ENCODE measurements at places on chromosomes 1 and 21.

DNA sequence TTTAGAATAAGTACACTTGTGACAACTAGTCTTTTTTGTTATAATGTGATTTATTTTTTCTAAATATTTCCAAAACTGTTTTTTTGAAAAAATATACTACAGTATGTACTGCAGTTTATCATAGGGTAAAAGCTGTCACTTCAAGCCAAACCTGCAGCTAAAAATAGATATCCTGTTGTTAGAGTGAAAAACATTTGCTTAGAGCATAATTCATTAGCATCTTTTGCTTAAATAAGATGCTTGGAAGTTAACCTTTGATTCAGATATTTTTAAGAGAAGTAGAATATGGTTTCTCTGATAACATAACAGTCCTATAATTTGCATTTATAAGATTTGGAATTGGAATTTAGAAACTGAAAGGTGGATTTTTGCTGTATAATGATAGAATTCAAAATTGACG lies 21.5 kb downstream of the PRKACB start:
- no peak for DNase-seq

DNA sequence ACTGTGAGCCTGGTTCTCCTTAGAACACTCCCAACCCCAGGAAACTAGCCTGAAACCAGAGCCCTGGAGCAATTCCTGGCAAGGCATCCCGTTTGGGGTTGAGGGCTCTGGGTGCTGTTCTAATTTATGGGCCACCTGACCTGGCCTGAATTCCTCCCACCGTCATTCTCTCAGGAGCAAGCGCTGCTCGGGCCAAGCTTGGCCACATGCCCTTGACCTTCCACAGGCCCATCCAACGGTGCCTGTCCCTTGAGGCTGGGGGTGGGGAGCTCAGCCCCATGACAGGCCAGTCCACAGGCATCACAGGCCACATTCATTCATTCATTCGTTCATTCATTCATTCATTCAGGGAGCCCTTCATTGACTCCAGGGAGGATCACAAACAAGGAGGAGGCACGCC lies 5.3 kb downstream of the PADI2 start:
- DNase-seq, result no peak

DNA sequence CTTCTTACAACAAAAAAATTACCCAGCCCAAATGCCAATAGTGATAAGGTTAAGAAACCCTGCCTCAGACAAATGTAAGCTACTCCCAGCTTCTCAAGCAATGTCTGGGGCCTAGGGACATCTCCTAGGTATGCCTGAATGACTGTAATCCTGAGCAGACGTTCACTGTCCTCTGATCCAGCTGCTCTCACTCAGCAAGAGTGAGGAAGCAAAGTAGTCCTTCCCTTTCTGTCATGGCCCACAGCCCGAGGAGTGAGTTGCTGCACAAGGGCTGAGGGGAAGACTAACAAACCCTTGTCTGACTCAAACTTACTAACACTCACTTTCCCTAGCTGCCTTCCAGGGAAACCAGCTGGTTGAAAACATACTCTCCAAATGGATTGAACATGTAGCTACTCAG lies 124.9 kb upstream of the TNFSF4 start:
- no peak for DNase-seq

DNA sequence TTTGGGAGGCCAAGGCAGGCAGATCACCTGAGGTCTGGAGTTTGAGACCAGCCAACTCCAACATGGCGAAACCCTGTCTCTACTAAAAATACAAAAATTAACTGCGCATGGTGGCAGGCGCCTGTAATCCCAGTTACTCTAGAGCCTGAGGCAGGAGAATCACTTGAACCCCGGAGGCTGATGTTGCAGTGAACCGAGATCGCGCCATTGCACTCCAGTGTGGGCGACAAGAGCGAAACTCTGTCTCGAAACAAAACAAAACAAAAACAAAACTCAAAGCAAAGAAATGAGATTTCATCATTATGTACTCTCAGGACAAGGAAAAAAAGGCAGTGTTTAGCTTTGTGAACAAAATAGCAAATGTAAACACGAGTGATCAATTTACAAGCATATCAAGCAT lies 61.0 kb downstream of the LAMC2 start:
- no peak for DNase-seq

DNA sequence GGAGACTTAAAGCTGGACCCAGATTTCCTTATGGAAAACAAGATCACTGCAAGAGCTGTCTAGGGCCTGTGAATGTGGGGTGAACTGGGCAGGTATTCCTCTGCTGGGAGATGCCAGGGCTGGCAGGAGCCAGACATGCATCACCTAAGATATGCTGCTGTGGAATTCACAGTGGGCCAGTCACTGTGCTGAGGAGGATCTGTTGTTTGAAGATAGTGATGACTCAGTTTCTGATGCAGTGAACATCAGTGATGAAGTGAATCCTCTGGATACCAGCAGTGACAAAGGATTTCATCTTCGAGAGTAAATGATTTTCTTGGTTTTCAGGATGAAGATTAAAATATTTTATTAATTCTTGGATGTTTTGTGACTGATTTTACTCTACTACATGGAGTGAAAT lies 29.9 kb upstream of the CAMSAP2 start:
- no peak for DNase-seq

- DNase-seq, result no peak
Observed at GRCh38 chr1:177872308-177872900, 97.5 kb downstream of the SEC16B start.

GRCh38 chr1:70727886-70728489 lies 316.9 kb downstream of the CTH start:
- DNase-seq, result no peak

DNA sequence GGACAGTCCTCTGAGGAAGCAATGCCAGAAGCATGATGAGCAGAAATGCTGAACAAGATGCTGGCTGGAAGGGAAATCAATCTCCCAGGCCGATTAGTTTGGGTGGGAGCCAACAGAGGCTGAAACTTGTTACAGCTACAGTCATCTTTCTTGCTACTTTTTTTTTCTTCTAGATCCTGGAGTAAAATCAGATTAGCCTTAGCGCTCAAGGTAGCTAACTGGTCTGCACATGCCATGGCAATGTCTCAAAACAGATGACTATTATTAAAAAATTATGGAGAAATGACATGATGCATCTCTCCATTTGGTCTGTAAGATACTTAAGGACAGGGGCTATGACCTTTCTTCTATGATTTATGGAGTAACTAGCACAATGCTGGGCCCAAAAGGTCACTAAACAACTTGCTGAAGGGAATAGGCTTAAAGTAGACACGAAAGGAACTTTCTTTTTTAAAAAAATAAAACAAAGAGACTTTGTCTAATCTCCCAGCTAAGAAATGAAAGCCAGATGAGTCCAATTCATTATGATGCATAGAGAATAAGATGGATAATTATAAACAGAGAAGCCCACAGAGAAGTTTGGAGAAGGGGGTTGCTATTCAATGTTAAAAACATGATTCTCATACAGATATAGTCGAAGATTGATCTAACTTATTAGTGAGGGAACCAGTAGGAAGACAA lies 42.5 kb downstream of the UTP25 start:
- no peak for DNase-seq

GRCh38 chr1:20086800-20087199 lies 16.8 kb downstream of the PLA2G5 start:
- no peak for DNase-seq

GRCh38 chr1:41626146-41626545 lies 141.7 kb upstream of the EDN2 start:
- DNase-seq, result no peak

GRCh38 chr1:57450981-57451380 lies 27.1 kb upstream of the DAB1 start:
- DNase-seq, result no peak

GRCh38 chr1:53326598-53327181 lies 1.2 kb downstream of the LRP8 start:
- no peak for DNase-seq

DNA sequence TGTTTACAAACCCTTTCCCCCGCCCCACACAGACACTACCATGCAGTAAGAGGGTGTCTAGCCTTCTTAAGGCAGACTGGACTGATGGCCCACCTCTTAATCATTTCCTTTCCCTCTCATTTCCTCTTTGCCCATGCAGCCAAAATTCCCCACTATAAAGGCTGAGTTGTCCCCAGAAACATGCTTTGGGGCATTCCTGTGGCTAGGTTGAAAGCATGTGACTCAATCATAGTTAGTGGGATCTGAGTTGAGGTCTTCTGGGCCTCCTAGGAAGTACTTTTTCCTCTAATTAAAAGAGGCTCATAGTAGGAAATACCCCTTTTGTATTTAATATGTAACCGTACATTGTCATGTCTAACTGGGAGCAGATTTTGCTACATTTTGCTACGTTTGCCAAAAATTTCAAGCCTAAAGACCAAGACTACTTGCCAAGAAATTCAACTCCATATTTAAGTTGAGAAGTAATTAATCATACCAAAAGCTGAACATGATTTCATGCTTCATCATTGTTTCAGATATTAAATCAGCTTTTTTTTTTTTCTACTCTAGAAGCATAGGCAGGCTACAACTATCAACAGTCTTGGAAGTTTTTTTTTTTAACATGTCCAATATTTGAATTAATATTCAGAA lies 174.7 kb downstream of the ADGRL4 start:
- no peak for DNase-seq

- no peak for DNase-seq
Observed at GRCh38 chr1:15703562-15703961, 19.4 kb downstream of the PLEKHM2 start.

DNA sequence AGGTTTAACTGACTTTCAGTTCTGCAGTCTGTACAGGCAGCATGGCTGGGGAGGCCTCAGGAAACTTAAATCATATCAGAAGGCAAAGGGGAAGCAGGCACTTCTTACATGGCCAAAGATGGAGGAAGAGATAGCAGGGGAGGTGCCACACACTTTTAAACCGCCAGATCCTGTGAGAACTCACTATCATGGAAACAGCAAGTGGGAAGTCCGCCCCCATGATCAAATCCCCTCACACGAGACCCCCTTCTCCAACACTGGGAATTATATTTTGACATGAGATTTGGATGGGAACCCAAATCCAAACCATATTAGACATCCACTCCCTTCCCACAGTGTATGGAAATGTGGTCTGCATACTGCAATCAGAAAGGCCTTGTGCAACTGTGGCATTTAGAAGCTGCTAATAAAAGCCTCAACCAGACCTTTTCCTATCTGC lies 148.2 kb downstream of the FCRL5 start:
- no peak for DNase-seq

- no peak for DNase-seq
Observed at GRCh38 chr21:45655124-45655523, 11.6 kb downstream of the PCBP3 start.

- DNase-seq, result no peak
Observed at GRCh38 chr1:36842448-36842847, 191.9 kb downstream of the GRIK3 start.

DNA sequence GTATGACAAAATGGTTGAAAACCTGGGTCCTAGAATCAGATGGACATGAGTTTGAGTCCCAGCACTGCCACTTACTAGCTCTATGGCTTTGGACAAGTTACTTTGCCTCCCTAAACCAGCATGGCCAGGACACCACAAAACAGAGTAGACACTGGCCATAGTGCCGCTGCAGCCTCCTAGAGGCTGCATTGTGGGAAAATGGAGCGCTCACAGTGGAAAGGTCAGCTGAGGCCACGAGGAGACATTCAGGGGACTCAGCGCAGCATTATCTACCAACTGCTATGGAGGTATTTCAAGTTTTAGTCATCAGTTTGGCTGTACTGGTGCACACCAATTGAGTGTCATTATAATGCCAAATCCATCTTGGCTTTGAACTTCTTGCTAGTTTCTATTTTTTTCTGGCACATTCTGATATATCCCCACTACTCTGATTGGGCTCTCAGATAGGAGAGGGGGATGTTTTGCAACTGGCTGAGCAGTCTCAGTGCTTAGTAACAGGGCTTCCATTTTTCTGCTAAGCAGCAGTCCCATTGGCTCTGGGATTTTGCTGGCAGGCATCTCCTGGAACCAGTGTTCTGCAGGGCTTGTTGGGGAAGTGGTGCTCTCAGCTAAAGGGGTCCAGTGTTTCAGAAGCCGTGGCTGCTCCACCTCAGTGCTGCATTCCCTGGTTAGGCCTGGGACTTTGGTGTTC lies 16.2 kb downstream of the NT5C1A start:
- DNase-seq, result no peak

DNA sequence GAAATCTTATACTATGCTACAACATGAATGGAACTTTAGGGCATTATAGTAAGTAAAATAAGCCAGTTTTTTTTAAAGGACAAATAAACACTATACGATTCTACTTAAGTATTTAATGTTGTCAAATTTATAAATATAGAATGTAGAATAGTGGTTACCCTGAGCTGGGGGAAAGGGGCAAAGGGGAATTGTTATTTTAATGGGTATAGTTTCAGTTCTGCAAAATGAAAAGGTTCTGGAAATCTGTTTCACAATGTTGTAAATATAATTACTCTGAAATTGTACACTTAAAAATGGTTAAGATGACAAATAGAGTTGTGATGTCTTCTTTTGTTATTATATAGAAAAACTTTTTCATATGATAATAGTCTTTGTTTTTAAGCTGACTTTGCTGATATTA lies 366.3 kb downstream of the MRPL39 start:
- no peak for DNase-seq

DNA sequence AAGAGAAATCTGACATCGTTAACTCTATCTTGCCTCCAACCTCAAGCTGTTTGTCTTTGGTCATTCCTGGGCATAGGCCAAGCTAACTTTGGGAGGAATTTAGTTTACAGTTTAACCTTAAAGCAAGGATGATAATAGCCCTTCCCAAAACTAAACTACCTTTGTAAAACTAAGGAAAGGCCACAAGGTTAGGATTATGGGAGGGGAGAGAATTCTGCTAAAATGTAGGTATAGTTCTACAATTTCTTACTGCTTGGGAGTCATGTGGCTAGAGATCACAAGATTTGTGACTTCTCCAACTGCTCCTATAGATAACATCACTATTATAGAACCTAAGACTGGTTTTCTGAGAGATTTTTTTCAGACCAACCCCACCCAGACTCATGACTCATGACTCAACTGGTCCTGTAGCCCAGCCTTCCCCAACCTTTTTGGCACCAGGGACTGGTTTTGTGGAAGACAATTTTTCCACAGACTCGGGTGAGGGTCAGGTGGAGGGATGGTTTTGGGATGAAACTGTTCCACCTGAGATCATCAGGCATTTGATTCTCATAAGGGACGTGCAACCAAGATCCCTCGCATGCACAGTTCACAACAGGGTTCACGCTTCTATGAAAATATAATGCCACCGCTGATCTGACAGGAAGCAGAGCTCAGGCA lies 70.7 kb upstream of the MUTYH start:
- DNase-seq, result no peak

- DNase-seq, result no peak
Observed at GRCh38 chr1:217211486-217211885, 419.4 kb downstream of the GPATCH2 start.

GRCh38 chr1:40732756-40733301 lies 41.3 kb downstream of the NFYC start:
- no peak for DNase-seq

- no peak for DNase-seq
Observed at GRCh38 chr1:217493290-217493689, 137.6 kb downstream of the GPATCH2 start.

GRCh38 chr1:6033986-6034749 lies 11.5 kb upstream of the KCNAB2 start:
- DNase-seq, result no peak

Measured in Jurkat, Clone E6-1 (cell line).